HFFc6 (cell line): ENCODE measurements at places on chromosomes 6 and 20.
A peak's percentile ranks its signal among the peaks of the same experiment; 100 is the strongest.

GRCh38 chr6:64591676-64592036 is 956.1 kb downstream of the PHF3 start:
- no peak for DNase-seq

DNA sequence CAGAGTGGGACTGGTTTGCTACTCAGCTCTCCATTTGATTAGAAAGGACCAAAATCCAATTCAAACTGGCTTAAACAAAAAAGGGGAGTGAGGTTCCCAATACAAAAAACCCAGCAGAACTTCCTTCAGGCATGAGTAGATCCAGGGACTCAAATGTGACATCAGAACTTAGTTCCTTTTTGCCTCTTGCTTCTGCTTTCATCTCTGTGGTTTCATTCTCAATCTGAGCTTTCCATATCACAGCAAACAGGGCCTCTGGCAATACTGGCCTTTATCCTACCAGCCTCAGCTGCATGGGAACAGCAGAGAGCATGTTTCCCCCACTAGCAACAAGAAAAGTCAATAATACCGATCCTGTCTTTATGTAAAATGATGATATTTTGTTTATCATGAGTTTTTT is 28.6 kb upstream of the PRELID3B start:
- DNase-seq: no peak

DNA sequence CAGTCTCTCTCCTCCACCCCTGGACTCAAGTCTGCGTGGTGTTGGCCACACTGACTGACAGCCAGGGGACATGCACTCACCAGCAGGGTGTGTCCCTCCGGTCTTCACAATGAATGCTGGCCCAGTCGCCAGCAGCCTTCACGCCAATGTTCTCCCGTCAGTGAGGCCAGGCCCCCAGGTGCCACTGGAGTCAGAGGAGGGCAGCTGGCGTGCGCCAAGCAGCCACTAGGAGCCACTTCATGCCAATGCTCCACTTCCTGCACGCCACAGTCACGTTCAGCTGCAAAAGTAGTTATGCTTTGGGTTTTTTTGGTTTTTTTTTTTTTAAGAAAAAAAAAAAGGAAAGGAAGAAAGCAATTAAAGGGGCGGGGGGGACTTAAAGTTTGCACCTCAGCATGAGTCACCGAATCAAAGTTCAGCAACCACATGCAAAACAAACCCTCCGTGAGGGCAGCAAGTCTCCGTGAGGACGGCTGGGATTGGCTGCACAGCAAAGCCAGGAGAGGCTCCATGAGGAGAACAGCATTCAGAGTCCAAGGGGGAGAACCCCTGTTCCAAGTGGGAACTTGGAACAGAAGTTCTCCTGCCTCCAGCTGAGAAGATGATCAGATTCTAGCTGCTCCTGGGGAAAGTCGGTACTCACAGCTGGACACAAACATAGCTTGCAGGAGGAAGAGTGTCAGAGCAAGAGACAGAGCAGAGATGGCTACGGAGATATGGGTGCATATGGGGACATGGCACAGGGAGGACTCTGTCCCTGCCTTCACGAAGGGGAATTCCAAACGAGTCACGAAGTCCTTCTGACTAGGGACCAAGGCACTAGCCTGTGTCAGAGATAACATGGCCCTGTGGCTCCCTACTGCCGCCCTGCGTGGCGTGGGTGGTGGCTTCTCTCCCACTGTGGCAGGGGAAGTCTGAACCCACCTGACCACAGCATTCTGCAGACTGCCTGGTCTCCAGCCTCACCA is at the start of gene ZC3H12D:
TSS of gene ZC3H12D (minus strand) at position 282 of the 968 bp plus-strand sequence. CDS start 10,471 bp downstream, outside the sequence.
- peak; percentile 26 for DNase-seq

DNA sequence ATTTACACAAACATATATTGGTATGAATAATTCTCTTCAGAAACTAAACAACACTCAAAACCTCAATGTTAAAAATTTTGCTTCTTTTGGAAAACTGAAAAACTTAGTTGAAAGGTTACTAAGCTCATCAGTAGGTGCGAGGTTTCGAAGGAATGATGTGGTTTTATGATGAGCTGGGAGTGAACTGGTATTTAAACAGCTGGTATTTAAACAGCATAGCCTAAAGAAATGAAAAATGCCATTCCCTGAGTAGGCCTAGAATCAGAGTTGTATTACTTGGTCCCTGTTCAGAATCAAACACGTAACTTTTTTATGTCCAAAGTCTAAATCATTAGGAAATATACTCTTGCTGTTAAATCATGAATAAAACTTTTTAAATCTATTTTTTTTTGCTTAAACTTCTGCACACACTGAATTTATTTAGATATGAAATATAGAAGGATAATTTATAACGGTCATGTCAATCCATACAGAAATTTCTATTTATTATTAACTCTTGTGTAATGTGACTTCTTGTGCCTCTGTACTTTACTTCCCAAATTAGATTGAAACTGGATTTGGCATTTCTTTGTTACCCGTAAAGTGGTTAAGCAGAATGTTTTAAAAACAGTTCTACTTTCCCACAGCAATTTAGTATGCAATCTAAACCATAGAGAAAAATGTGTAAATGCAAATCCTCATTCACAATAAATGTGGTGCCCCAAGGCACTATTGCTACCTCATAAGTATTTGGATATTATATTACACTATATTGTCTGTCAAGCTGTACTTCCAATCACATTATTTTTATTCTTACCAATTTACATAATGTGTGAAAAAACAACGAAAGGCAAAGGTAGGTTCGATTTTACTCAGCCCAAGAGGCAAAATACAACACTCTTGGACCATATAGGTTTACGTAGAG is 124.1 kb downstream of the HS3ST5 start:
- DNase-seq: no peak

DNA sequence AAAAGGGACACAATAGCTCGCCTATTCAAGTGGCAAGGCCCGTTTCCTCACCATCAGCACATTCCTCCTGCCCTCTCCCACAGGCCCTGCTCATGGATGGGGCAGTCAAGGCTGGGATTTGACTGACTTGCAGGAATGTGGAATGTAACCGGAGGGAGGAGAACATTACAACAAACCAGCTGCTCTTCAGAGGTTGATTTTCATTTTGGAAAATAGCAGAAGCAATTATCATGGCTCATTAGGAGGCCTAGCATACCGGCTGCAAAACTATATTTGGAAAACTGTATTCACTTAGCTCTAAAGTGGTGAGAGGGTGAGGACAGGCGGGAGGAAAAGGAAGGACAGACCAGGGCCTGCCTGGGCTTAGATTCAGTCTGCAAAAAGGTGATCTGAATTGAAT is 283.7 kb downstream of the CD83 start:
- no peak for DNase-seq

- no peak for DNase-seq
Observed at GRCh38 chr6:41051873-41052272, 1.1 kb upstream of the APOBEC2 start.

- DNase-seq: peak; percentile 84
Observed at GRCh38 chr6:133645966-133646740, 242.8 kb upstream of the TCF21 start.

GRCh38 chr20:5822569-5822968 is 72.4 kb downstream of the SHLD1 start:
- DNase-seq: no peak

DNA sequence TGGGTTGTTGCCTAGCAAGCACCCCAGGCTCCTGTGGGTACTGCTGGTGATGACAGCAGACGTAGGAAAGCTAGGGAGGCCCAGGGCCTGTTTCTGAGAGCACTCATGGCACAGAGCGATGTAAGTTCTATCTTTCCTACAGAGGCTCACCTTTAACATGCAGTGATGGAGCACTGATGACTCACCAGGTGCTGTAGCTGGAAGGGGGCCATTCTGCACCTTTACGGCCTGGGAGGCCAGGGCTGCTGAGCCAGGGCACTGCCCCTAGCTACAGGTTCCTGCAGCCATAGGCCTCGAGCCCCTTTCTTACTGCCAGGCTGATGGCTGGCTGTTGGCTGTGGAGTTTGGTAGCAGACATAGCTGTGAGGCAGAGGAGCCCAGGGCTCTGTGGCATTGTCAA is 31.1 kb upstream of the GPR6 start:
- DNase-seq: no peak

GRCh38 chr6:89768324-89768723 is 51.3 kb downstream of the MDN1 start:
- no peak for DNase-seq

- no peak for DNase-seq
Observed at GRCh38 chr6:134903448-134903847, 46.5 kb downstream of the ALDH8A1 start.

DNA sequence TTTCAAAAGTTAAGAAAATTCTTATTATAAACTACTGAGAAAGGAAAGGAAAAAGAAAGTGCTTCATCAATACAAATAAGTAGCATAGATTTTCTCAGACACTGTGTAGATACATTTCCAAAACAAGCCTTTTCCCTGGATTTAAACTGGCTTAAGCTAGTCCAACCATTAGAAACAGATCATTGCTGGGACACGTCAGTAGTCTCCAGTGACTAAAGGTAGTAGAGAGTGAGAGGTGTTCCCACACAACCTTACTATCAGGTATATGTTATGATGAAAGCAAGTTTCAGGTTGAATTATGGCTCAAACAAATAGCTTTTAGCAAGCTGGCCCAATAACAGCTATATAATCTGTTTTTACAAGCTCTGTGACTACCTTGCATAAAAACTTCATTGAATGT is 47.3 kb upstream of the SLC2A12 start:
- no peak for DNase-seq

DNA sequence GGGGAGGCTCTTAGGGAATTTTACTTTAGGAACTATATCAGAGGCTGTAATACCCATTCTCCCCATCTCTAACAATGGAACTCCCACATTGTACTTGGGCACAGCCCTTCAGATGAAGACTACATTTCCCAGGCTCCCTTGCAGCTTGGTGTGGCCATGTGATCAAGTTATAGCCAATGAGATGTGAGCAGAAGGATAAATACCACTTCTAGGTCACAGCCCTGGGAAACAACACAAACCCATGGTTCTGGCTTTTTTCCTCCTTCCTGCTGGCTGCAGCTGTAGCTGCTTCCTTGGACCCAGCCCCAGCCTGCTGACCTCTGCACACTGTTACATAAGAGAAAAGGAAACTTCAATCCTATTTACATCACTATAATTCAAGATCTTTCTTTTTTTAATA is 445.9 kb upstream of the JARID2 start:
- DNase-seq: peak; percentile 66

- no peak for DNase-seq
Observed at GRCh38 chr6:163288066-163288465, 126.5 kb upstream of the QKI start.

GRCh38 chr6:109979033-109979921 is 1.2 kb downstream of the GPR6 start:
- DNase-seq: no peak

DNA sequence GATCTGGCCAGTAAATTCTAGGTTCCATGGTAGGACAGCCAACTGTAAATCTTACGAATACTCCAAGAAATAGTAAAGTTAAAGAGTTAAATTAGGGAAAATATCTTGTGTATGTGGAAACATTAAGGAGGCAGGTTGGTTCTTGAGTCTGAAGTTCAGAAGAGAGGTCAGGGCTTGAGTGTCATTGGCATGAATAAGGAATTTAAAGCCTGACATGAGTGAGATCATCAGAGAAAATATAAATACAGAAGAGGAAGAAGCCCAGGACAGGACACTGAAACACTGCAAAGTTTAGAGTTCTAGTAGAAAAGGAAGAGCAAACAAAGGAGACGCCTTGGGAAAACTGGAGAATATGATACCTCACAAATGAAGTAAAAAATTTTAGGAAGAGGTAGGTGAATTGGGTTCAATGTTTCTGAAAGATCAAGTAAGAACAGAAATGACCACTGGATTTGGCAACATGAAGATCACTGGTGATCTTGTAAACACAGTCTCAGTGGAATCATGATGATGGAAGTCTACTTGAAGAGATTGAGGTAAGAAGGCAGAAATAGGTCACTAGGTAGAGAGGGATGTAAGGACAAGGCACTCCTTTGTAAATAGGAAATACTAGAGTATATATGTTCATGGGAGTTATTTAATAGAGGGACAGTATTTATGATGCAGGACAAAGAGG is 41.6 kb upstream of the SYNCRIP start:
- DNase-seq: no peak

DNA sequence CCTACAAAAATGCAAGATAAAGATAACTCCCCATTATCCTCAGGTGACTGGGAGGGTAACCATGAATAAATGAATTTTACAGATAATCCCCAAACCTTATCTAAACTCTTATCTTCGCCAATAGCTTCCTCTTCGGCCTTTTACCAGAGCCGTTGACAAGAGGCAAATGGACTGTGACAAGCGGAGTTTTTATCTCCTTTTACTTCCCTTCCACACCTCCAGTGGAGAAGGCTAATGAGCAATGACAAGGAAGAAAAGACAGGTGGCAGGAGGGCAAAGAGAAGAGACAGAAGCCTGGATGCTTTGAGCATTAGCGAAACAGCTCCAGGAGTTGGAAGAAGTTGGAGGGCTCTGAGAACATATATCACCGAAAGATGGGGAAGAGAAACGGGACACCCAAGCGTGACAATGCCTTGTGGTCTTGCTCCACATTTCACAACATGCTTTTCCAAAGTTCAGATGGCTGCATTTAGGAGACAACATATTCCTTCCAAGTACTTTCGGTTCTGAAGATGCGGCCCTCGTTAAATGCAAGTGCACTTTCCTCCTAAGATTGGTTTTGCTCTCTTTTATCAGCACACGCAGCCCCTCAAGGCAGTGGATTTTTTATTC is 69.2 kb downstream of the PRDM1 start:
- no peak for DNase-seq

DNA sequence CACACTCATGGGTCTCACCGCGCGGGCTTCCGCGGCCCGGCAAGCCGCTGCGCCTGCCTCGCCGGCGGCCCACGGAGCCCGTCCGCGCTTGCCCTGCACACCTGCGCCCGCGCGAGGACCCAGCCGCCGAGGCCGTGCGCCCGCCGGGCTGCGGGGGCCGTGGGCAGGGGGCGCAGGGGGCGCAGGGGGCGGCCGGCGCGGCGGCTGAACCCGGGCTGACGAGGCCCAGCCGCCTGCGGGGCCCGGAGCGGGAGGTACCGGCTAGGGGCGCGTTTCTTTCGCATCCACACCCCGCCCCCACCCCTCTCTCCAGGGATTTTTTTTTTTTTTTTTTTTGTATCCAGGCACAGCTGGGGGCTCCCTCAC is 43.8 kb upstream of the OSTM1 start:
- no peak for DNase-seq

DNA sequence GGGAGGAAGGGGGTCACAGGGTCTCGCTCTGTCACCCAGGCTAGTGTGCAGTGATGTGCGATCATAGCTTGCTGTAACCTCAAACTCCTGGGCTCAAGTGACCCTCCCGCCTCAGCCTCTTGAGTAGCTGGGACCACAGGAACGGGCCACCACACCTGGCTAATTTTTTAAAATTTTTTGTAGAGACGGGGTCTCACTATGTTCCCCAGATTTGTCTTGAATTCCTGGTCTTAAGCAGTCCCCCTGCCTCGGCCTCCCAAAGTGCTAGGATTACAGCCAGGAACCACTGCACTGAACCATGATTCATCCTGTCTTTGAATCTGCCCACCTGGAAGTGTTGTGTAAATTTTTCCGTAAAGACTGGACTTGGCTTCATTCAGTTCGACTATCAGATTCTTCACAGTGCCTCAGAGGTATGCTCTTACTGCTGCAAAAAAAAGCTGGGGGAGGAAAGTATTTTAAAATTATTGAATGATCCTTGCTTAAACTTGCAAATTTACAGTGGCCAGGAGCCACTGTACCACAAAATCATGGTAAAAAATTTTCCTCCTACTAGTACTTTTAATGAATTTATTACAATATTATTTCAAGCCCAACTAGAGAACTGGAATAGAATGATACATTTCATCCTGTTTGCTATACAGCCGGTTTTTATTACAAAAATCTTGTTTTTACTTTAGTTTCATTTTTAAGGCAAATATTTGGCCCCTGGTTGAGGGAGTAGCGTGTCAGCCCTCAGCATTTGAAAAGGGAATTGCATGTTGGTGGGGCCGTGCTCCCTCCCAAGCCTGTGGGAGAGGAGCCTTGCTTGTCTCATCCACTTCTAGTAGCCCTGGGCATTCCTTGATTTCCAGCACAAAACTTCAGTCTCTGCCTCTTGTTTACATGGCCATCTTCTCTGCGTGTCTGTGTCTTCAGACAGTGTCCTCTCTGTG is 202.5 kb upstream of the SGK1 start:
- no peak for DNase-seq
